ENCODE measurements at places on chromosomes 11 and 22.

DNA sequence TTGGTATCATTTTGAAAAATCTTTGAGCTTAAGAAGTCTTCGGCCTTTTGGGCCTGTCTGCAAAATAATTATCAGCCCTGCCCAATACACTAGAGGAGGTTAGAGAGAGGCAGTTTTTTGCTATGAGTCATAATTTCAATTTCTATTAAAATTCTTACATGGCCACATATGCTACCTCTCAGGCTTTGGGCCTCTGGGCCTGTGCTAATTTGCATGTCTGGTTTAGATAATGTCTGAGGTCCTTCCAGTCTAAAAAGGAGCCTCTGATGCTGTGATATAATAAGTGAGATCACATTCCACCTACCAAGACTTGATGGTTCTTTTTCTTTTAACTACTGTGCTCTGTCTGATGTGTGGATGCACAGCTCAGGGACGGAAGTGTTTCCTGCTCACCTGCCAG lies 70.8 kb downstream of the KCNJ1 start:
- no peak for DNase-seq

GRCh38 chr11:88337987-88338668 lies 592 bp upstream of the CTSC start:
- peak; percentile 74 for DNase-seq

GRCh38 chr11:12354750-12355545 lies 22.4 kb upstream of the PARVA start:
- DNase-seq = no peak

DNA sequence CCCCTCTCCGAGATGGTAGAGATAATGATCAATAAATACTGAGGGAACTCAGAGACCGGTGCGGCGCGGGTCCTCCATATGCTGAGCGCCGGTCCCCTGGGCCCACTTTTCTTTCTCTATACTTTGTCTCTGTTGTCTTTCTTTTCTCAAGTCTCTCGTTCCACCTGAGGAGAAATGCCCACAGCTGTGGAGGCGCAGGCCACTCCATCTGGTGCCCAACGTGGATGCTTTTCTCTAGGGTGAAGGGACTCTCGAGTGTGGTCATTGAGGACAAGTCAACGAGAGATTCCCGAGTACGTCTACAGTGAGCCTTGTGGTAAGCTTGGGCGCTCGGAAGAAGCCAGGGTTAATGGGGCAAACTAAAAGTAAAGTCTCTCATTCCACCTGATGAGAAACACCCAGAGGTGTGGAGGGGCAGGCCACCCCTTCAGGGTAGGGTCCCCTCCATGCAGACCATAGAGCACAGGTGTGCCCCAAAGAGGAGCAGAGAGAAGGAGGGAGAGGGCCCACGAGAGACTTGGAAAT lies 43.2 kb downstream of the IGLL1 start:
- DNase-seq = no peak

GRCh38 chr11:15605094-15605493 lies 490.4 kb downstream of the INSC start:
- no peak for DNase-seq

DNA sequence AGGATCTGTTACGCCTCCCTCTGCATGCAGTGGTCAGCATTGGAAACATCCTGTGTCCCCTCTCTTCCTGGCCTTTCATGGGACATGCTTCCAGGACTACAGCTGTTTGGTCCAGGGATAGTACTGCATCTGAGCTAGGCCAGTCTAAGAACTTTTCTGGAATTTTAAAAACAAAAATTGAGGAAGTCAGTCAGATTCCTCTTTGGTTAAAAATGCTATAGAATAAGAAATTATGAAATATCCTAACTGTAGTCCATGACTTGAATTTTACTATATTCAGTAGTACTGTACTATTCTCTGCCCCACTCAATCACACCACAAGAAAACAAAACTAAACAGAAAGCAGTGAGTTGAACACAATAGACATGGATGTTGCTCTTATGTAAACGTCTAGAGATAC lies 201.0 kb upstream of the CADM1 start:
- DNase-seq = no peak

GRCh38 chr22:46849101-46849500 lies 86.7 kb downstream of the TBC1D22A start:
- DNase-seq = no peak

DNA sequence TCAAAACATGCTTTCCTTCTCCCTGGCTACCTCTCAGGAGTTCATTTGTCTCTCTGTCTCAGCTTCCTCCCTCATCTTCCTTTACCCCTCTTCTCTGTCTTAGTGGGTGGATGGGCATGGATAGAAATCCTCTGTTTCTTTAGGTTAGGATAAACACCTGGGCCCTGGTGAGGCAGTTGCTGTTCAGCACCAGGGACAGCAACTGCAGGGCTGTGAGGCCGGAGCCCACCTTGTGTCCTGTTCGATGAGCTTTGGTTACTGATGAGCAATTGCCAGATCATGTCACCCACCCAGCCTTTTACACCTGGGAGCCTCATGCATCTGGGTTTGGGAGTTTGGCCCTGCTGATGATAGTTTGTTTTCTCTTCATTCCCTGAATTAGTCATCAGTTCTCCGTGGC lies 6.1 kb upstream of the CRYBB3 start:
- DNase-seq = no peak

GRCh38 chr11:68048681-68049508 lies 10.1 kb downstream of the TCIRG1 start:
- DNase-seq = no peak

GRCh38 chr22:40107851-40108378 lies 69.8 kb upstream of the TNRC6B start:
- no peak for DNase-seq

- no peak for DNase-seq
These were observed 61.8 kb upstream of the USP47 start for GRCh38 chr11:11779975-11780374.

DNA sequence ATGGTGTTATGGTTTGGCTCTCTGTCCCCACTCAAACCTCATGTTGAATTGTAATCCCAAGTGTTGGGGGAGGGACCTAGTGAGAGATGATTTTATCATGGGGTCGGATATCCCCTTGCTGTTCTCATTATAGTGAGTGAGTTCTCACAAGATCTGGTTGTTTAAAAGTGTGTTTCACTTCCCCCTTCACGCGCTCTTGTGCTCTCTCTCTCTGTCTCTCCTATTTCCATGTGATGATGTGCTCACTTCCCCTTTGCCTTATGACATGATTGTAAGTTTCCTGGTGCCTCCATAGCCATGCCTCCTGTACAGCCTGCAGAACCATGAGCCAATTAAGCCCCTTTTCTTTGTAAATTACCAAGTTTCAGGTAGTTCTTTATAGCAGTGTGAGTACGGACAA lies 765.1 kb downstream of the KCNA4 start:
- no peak for DNase-seq

DNA sequence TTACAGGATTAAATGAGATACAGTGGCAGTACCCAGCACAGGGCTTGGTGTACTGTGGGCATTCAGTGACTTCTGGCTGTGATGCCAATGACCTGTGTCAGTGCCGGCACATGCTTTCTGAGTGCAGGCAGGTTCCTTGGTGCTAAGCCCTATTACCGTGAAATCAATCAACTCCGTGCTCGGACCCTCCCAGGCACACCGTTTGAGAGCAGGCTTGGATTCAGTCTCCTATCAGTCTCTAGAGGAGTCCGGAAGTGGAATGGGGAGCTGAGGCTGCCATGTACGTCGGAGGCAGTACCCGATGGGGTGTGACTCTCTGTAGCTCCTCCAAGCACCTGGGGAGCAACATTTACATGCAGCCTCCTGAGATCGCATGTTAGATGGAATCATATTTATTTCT lies 42.6 kb downstream of the CACNG2 start:
- DNase-seq = no peak

DNA sequence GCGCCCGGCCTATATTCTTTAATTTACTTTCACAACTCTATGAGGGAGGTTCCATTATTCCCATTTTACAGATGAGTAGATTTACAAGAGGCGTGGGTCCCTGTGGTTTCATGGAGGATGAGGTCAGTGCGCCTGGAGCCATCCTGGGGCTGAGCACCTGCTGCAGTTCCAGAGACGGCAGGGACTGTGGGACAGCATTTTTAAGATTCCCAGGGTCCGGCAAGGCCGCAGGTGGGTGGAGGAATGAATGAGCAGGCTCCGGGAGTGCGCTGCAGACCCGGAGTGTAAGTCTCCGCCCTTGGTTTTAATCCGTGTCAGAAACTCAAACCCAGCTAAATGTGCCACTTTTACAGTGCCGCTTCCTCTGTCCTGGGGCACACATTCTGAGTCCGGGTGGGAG lies 4.1 kb upstream of the CHRM1 start:
- no peak for DNase-seq

DNA sequence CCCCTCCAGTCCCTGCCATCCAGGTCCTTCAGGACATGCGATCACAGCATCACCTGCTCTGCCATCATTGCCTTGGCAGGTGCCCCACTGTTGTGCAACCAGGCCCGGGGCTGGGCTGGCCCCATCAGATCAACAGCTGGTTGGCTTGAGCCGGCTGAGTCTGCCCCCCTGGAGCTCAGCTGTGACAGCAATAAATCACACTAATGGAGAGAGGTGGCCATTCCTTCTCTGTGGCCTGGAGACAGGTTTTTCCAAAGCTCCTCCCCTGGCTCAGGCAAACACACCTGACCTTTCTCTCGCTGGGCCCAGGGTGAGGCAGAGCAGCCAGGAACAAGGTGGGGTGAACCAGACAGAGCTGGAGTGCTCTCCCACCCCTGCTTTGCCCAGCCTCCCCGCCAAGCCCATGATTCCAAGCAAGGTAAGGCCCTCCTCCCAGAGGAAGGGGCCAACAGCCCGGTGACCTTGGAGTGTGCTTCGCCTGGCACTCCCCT lies 8.9 kb upstream of the FXYD2 start:
- no peak for DNase-seq

- no peak for DNase-seq
These were observed 2.5 kb upstream of the SUSD2 start for GRCh38 chr22:24178502-24179440.

GRCh38 chr22:36331306-36331911 lies 56.4 kb downstream of the MYH9 start:
- peak; percentile 58 for DNase-seq

DNA sequence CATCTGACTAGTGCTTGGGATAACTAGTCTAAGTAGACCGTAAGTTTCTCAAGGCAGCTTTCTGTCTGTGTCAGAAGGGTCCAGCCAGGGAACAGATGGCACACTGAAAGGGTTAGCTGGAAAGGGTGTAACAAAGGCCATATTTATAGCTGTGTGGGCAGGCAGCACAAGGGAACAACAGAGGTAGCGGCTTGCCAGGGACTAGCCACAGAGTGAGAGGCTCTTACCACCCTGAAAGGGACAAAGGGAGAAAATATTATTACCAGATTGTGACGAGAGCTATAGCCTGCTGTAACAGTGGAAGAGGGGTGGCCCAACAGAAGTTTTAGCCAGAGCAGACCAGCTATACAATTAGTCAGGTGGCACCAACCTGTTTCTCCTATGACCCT lies 129.4 kb downstream of the CCDC34 start:
- DNase-seq = no peak

DNA sequence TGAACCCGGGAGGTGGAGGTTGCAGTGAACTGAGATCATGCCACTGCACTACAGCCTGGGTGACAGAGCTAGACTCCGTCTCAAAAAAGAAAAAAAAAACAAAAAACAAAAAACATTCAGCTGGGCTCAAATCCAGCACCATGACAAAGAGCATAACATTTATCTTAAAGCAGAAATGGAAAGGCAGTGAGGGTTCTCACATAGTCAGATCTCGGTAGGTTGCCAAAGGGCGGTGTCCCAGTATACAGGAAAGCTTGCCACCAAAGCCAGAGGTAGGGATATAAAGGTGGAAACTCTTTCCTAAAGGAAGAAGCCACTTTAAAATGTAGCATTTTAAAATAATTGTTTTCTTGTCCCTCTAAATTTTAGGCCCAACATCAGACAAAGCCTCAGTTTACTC lies 22.4 kb upstream of the CAPRIN1 start:
- no peak for DNase-seq

- DNase-seq = no peak
These were observed 66.0 kb downstream of the TBC1D22A start for GRCh38 chr22:46828323-46828900.

DNA sequence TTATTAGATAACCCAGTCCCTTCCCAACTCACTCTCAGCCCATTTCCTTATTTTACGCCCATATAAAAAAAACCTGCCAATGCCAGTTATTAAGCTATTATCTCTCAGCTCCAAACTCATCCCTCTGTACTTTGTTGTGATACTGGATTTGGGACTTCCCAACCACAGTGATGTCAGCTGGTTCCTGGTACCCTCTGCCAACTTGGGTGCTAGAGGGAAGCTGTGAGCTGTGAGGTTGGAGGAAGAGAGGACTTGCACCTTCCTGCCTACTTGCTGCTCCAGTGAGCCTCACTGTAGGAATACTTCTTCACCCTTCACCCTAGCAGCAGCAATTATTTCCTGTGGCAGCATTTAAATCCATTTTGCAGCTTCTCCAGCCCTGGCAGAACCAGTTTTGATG lies 19.2 kb upstream of the CSF2RB start:
- no peak for DNase-seq

DNA sequence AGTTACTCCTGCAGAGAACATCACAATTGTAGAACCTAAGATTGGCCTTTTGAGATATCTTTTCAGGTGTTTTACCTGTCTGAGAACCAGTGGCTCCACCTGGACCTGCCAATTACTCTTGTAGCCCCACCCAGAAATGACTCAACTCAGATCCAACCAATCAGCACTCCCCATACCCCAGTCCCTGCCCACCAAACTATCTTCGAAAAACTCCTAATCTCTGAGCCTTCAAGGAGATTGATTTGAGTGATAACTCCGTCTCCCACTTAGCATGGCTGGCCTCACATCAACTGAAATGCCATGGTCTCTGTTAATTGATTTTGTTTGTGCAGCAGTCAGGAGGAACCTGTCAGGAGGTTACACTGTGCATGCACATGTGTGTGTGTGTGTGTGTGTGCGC lies 103.6 kb downstream of the MTNR1B start:
- no peak for DNase-seq

DNA sequence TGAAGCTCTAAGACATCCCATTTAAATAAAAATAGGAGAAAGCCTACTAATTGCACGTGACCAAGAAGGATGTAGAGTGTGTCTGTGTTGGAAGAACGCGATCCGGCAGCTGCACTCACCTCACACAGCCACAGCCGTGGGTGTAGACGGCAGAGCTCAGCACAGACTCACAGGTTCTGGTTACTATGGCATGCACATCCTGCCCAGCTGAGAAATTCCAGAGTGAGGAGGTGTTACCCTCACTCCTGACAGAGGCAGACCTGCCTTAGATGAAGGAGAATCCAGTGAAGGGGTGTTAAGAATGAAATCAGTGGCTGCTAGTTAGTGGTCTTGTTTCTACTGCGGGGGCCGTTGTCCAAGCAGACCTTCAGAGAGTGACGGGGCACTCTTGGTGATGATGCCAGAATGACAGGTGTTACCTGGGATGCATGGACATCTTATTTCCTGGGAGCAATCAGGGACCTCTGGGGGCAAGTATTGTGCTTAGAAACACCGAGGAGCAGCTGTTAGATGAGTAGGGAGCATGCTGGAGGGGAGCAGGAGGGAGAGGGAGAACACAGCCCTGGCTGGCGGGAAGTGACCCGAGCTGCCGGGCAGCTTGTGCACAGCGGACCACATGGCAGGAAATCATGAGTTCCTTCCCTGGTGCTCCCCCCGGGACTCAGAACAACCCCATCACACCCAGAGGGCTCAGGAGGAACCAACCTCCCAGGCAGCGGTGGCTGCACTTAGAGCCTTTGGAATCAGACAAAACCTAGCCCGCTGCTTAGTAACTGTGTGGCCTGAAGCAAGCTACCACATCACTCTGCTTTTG lies 12.3 kb downstream of the KCNJ5 start:
- DNase-seq = no peak

GRCh38 chr11:12175694-12176241 lies 65.4 kb downstream of the MICAL2 start:
- DNase-seq = no peak

- DNase-seq = peak; percentile 9
These were observed 35.0 kb upstream of the EHF start for GRCh38 chr11:34585735-34586487.

Data from SIG-M5 (cell line).